ENCODE measurements at places on chromosomes 6 and 20.

DNA sequence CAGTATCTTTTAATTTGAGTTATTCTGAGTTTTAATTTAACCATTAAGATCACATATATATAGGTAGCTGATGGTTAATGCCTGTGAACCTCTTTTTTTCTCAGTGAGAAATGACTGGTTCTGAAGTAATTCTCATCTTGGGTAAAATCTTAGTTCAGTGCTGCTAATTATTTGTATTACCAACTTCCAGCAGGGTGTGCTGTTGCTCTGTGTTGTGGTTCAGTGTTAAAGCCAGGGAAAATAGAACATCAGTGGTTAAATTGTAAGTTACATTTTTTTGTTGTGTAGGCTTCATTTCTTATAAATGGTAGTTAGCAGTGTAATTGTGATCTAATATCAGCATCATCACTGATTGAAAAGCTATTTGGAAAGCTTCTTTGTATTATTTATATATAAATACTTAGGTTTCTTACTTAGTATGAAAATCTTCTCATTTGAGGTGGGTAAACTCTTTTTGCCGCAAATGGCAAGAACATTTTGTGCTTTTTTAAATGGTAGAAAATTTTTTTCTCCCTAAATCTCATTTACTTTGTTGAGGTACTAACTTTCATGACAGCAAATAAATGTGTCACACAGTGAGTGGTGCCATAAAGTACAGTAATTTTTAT is 43.7 kb downstream of the CDC5L start:
- no peak for DNase-seq

DNA sequence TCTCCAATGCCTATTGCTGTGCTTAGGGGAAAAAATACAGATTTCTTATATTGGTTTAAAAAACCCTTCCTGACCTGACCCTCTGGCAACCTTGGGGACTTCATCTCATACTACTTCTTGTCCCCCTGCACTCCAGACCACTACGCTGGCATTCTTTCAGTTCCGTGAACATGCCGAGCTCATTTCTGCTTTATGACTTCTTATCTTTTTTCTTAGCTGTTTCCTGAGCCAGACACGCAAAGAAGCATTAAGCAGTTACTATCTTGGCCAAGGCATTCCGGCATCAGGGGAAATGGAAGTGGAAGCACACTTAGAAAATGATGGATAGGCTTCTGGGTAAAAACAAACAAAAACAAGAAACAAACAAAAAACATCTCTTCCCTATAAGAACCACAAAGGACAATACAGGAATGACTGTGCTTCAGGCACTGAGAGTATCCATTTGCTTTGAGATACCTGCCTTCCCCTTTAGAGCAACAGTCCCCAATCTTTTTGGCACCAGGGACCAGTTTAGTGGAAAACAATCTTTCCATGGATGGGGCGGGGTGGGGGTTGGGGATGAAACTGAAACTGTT is 4.4 kb upstream of the CCDC28A start:
- no peak for DNase-seq

DNA sequence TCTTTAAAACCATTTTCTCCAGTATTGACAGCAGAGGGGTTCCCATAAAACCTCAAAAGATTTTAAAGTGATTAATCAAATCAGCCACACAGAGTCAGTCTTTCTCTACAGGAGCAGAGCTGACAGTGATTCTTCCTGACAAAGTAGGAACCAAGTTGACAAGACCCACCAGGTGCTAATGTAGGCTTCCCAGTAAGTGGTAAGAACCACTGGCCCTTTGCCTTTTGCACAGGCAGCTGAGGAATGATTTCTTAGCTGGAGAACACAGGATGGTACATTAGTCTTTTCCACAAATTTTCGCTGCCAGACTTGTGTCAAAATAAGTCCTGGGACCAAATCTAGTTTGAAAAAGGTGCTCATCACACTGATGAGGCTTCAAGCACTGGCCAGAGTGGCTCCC is 95.8 kb downstream of the ARMC2 start:
- no peak for DNase-seq

GRCh38 chr20:6066582-6066981 is 12.7 kb upstream of the LRRN4 start:
- no peak for DNase-seq

DNA sequence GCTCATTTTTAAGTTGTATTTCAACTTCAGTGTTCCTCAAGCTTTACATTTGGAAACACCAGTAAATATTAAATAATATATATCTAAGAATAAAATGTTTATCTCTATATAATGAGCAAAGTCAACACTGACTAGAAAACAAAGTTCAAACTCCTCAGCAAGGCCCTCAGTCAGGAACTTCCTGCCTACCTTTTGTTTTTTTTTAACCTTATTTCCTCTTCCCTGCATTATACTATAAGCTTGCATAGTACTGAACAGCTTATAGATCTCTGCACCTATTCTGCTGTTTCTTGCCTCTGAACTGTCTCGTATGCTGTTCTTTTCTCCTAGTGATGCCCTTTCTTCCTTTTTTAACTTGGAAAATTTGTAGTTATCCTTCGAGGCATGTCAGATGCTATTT is 29.6 kb downstream of the ADGB start:
- DNase-seq = no peak

- DNase-seq = no peak
Measured at GRCh38 chr20:25418776-25419175, 11.3 kb downstream of the GINS1 start.

GRCh38 chr6:137660296-137660731 is 166.1 kb upstream of the OLIG3 start:
- DNase-seq = no peak

DNA sequence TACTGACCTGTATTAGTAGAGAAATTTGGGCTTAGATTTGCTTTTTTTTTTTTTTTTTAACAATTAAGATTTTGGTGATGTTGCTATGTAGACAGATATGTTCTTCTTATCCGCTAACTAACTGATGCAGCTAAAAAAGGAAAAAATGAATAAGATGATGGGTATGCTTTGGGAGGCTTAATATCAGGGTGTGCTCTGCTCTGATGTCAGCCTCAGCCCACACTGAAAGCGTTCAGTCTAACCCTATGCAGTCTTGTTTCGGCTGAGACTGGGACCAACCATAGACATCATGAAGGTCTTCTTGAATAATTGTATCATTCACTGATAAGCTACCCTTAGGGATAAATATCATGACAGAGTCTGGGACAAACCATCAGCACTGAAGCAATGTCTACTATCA is 6.9 kb upstream of the CCN2 start:
- DNase-seq = no peak

DNA sequence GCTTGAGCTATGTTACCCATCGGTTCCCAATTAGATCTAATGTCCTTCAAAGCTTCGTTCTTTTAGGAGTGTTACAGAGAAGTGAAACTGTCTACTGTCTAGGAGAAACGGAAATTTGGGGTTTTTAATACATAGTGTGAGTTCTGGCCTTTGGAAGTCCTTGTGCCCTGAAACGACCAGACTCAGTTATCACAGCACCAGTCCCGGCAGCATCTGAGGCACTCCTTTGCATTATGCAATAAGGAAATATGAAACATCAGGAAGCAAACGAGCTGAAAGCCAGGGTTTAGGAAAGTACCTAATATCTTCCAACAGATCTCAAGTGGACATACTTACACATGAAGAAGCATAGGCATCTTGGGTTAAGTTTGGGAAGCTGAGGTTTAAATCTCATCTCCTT is 61.8 kb upstream of the ADGRF1 start:
- DNase-seq = no peak

DNA sequence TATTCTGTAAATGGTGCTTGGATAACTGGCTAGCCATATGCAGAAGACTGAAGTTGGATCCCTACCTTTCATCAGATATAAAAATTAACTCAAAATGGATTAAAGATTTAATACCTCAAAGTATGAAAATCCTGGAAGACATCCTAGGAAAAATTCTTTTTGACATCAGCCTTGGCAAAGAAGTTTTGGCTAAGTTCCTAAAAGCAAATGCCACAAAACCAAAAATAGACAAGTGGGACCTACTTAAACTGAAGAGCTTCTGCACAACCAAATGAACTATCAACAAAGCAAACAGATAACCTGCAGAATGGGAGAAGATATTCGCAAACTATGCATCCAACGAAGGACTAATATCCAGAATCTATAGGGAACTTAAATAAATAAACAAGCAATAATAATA is 60.3 kb upstream of the RIPPLY2 start:
- DNase-seq = no peak

DNA sequence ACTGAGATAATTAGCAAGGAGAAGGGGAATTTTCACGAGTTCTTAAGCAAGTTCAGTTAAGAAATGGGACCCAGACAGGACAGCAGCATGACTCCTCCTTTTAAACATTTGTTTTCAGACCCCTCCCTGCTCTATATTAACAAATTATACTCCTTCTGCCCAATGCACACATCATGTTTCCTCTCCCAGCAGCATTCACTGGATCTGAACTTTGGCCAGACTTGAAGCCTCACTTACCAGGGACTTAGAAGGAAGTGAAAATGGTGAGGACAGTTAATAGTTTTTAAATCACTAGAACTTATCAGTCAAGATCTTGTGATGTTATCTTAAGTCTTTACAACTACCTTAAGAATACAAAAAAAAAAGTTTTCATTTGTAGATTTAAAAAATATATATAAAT is 1174.7 kb upstream of the MAP3K7 start:
- DNase-seq = no peak

Measured in NCI-H1930 (cell line).